ENCODE measurements at places on chromosomes 5 and 9.

DNA sequence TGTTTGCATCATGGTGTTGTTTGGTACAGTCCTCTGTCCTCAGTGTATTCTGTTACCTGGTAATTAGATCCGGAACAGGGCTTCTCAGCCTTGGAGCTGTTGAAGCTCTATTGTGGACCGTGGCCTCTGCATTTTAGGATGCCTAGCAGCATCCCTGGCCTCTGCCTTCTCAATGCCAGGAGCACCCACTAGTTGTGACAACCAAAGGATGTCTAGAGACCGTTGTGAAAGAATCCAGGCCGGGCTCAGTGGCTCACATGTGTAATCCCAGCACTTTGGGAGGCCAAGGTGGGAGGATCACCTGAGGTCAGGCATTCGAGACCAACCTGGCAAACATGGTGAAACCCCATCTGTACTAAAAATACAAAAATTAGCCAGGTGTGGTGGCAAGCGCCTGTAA is 159.6 kb downstream of the CACNA1B start:
- no peak for DNase-seq

DNA sequence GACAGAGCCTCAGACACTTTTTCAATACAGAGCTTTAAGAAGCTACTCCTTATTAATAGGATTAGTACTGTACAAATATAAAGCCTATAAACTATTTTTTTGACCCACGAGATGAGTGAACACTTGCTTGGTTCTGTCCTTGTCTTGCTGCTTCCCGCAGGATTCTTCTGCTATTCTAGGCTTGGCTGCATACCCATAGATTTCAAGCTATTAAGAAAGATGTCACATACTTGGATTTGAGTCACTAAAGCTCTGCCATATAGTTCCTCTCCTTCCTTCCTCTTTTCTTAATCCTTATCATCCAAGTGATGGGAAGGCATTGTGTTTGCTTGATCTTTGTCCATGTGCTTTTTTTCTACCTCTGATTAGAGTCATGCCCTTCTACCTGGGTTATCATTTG is 361.2 kb upstream of the TRPC7 start:
- DNase-seq, result no peak

- no peak for DNase-seq
These were observed 18.2 kb upstream of the IL7R start for GRCh38 chr5:35838370-35839042.

DNA sequence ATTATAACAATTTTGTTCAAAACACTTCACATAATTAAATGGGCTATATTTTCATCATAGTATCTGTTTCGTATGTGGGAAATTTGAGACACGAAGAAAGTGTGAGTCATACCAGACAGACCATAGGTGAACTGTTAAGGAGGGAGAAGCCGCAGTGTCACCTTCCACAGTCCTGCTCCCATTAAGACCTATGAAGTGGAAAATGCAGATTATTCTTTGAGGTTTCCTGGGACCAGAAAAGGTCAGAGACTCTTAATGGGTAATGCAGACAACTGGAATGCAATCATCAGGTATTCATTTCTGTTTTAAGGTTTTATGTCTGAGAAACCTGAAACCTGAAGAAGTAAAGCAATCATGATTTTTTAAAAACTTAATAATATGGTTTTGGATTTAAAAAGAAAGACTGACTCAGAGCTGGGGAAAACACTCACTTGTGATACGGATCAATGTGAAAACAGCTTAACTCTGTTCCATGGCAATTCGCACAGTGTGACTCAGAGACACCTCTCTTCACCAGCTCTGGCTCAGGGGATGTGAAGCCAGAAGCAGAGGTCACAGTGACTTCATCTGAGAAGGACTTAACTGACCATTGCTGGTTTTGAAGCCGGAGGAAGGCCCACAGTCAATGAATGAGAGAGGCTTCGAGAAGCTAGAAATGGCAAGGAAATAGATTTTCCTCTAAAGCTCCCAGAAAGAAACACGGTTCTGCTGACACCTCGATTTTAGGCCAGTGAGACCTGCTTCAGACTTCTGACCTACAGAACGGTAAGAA is 17.2 kb upstream of the GCNT1 start:
- DNase-seq, result no peak

GRCh38 chr9:68912561-68912960 is 101.4 kb downstream of the PRKACG start:
- no peak for DNase-seq

- no peak for DNase-seq
These were observed 94.2 kb upstream of the COL5A1 start for GRCh38 chr9:134547161-134548100.

DNA sequence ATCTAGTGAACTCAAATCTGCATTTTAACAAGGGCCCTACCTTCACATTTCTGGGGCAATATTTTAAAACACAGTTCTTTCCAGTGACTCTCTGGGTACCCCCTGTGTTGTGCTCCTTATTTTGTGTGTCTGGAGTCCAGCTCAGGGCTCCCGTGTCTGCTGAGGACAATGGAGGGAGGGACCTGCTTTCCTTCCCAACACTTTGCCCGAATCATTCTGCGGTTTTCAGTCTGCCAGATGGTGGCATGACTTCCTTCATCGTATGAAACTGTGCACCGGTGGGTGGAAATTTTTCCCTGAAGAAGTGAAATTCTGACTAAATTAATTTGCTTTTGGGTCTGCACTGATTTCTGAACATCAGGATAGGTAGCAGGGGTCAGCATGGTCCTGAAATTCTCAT is 153.6 kb upstream of the CD180 start:
- no peak for DNase-seq

GRCh38 chr9:126516561-126516935 is 97.2 kb upstream of the LMX1B start:
- no peak for DNase-seq

- DNase-seq, result no peak
These were observed 272.0 kb upstream of the ACTBL2 start for GRCh38 chr5:57754616-57755015.

GRCh38 chr5:135609981-135610380 is 31.2 kb upstream of the CXCL14 start:
- DNase-seq, result no peak

DNA sequence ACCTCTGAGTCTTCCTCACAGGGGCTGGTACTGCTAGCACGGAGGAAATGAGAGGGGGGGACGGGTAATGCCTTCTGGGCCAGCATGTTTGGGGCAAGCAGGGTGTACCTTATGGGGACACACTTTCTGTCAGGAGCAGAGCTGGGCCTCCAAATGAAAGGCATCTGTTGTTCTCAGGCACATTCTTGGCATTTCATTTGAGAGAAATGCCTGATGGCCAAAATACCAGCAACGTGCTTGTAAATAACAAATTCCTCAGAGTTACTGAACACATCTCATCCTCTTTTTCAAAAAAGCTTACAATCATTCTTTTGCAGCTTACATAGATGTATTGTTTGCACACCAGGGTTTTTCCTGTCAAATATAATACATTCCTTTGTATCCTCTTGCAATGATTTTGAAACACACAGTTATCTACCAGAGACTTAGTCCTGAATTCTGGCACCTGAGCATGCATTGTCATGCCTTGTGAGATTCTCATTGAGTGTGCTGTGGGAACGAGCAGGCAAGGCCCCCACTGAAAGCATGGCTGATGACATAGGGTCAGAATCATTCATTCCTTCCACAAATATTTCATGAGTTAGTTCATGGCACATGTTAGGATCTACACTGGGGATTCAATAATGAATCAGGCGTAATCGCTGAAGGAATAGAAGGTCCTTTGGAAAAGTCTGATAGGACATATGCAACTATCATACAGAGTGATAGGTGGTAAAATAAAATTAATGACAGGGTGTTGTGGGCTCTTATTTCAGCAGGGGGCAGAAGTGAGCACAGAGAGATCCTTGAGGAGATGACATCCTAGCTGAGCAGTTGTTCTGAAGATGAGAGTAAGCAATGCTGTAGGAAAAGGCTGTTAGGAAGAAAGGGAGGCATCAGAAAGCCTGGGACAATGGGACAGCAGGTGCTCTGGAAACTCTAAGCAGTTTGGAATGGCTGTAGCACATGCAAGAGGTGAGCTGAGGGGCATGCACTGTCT is 260.9 kb upstream of the TUT7 start:
- no peak for DNase-seq

GRCh38 chr5:15234911-15235310 is 265.1 kb upstream of the FBXL7 start:
- DNase-seq, result no peak

DNA sequence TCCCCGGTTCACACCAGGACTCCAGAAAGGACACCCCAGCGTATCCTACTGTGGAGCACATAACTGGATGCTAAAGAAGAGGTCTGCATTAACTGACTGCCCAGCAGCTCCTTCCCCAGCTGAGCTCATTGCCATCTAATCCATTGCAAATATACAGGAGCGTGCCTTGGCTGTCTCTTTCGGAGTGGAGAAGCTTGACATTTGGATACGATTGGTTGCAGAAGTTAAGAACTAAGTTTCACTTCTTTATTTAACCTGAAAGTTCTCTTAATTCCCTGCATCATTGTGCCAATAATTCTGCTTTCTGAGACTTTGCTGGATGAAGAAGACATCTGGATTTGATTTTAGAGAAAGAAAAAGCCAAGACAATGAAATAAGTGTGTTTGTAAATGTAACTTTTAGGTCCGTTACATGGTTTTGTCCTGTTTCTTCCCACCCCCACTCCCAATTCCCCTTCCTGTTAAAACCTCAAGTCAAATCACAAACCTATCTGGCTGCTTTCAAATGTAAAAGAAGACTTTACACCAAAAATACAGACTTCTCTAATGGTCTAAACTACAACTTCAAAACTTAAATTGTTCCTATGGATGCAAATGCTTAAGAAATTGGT is 33.9 kb downstream of the TAS2R1 start:
- DNase-seq, result no peak

Data from memory B cell (primary cell).